ENCODE measurements at places on chromosomes 3 and 15.

DNA sequence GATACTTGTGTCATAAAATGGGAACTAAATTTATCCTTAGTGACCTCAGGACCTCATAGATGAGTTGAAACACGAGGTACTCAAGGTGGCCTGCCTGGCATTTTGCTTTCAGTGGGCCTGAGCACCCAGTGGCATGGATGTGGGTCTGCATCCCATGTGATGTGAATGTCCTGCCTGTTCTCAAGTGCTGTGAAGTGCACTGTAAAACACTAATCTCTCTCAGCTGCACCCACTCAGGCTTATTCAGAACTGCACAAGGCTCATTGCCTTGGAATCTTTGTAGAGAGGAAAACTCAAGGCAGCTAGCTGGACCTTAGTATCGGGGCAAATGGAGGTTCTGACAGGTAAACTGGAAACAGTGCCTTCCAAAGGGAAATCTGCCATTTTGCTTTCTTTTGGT is 767.0 kb downstream of the TUSC7 start:
- no peak for DNase-seq

DNA sequence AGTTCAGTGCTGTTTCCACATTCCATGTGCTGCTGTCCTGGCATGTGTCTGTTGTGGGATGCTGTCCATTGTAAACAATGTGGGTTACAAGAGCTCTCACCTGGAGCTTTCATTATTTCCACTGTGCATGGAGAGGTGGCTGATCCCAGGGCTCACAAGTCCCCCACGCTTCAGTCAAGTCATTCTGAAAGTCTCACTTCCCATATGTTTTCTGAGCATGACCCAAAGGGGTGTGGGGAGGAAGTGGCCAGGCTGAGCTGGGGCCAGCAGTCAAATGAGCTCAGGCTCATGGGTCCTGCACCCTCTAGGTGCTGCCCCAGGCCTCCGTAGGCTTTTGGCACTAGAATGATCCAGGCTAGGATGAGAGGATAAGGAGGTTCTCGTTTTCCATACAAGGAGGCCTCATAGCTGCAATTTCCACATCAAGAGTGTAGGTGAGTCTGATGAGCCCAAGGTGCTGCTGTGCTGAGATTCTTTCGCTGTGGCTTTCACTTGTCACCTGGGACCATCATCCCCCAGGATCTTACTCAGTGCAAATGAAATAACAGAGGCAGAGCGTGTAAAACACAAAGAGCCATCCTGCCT is 22.0 kb downstream of the STARD5 start:
- no peak for DNase-seq

- DNase-seq = no peak
Observed at GRCh38 chr3:16357186-16358121, 92.4 kb downstream of the OXNAD1 start.

- no peak for DNase-seq
Observed at GRCh38 chr3:126135406-126136076, 44.8 kb downstream of the ALDH1L1 start.

DNA sequence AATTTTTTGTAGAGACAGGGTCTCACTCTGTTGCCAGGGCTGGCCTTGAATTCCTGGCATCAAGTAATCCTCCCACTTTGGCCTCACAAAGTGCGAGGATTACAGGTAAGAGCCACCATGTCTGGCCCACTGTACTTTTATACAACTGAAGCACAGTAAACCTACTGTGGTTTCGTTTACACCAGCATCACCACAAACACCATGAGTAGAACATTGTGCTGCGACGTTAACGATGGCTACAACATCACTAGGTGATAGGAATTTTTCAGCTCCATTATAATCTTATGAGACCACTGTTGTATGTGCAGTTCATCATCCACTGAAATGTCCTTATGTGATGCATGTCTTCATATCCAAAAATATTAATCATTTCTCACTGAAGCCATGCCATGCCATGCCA is 11.7 kb downstream of the CTNNB1 start:
- DNase-seq = no peak

Data from CD8-positive, alpha-beta memory T cell (primary cell).